H9 (cell line): ENCODE measurements at places on chromosomes 11 and 22.

DNA sequence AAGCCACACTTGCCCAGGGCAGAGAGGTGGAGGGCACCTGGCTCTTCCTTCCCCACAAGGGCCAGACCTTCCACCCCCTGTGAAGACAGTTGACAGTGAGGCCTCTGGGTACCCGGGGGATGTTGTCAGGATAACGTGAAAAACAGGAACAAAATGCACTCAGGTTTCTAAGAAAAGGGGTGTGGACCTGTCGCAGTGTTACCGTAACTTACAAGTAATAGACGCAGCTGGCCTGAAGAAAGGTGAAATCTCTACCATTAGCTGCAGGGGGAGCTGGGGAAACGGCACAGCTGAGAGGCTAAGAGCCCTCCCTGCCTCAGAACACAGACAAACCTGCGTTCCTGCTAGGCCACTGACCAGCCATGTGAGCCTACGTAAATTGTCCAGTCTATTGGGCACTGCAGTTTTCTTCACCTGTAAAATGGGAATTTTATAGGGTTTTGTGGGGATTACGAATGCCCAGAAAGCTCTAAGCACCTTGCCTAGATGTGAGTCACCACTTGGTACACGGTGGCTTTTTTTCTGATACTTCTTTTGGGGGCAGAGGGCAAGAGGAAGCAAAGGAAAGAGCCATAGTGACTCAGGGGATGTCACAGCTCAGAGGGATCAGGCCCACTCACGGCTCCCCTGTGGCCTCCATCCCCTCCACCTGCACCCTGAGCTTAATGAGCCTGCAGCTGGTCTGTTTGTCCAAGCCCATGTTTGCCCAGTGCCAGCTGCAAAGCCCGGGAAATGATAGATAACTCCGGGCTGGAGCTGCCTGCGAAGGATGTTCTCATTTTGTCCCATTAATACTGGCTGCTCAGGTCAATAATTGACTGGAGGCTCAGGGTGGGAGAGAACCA is 18.4 kb upstream of the CABP7 start:
- H3K4me3 ChIP-seq: no peak overlapping the region
- no peak overlapping the region for H3K27ac ChIP-seq
- no peaks in the 10 kb centered on the region for H3K36me3 ChIP-seq
- peak; percentile 72 for DNase-seq
- no peaks in the 10 kb centered on the region; the same call in 1 of the 2 replicates for H3K27me3 ChIP-seq

GRCh38 chr11:8363921-8364320 is 100.2 kb upstream of the LMO1 start:
- H3K27me3 ChIP-seq: no peaks in the 10 kb centered on the region
- H3K27ac ChIP-seq: no peak overlapping the region
- no peak for DNase-seq
- H3K36me3 ChIP-seq: no peaks in the 10 kb centered on the region
- H3K4me1 ChIP-seq: no peaks in the 10 kb centered on the region

DNA sequence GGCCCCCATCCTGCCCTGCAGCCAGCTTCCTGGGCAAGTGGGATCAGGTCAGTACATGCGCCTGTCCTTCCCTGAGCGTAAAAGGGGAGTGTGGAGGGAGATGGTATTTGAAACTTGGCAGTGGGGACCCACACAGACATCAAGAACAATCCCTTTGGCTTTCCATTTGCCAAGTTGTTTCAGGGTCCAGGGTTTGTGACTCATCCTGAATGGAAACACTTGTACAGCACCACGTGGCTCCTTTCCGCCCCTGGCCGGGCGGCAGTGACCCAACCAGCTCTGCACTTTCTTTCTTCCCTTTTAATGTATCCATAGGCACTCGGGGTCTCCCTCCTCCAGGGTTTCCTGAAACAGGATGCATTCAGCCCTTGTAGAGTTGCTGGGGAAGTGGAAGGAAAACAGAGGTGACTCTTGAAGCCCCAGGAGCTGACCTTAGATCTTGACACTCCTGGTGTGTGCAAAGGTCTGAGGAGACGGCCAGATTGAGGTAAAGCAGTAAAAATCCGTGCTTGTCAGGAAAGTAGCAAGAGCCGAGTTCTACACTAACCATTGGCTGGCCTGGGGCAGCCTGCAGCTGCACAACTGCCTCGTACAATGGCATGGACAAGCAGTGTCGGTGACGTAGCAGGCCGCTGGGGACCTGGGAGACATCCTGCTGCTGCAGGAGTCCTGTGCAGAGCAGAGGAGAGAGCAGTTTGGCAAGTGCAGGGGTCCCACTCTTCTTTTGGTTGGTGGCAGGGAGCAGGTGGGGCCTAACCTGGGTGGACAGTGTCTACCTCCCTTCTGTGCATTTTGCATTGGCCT is 189.8 kb downstream of the SNX19 start:
- H3K4me3 ChIP-seq: no peak overlapping the region
- no peak overlapping the region for H3K27ac ChIP-seq
- H3K36me3 ChIP-seq: peaks cover 22% of the 10 kb centered on the region

- H3K4me1 ChIP-seq: no peaks in the 10 kb centered on the region
- no peaks in the 10 kb centered on the region for H3K27me3 ChIP-seq
- H3K4me3 ChIP-seq: no peak overlapping the region
- H3K27ac ChIP-seq: no peak overlapping the region
Observed at GRCh38 chr11:73257342-73258103, 14.6 kb upstream of the P2RY6 start.

GRCh38 chr11:131240421-131240820 is 130.0 kb upstream of the NTM start:
- no peaks in the 10 kb centered on the region for H3K36me3 ChIP-seq
- H3K4me3 ChIP-seq: no peak overlapping the region
- no peak overlapping the region for H3K27ac ChIP-seq
- no peak for DNase-seq
- peaks cover 3% of the 10 kb centered on the region; the same call in 1 of the 2 replicates for H3K4me1 ChIP-seq
